ENCODE measurements at places on chromosomes 2 and 18.

- DNase-seq = no peak
Measured at GRCh38 chr2:216339456-216340279, 32.6 kb downstream of the MARCHF4 start.

DNA sequence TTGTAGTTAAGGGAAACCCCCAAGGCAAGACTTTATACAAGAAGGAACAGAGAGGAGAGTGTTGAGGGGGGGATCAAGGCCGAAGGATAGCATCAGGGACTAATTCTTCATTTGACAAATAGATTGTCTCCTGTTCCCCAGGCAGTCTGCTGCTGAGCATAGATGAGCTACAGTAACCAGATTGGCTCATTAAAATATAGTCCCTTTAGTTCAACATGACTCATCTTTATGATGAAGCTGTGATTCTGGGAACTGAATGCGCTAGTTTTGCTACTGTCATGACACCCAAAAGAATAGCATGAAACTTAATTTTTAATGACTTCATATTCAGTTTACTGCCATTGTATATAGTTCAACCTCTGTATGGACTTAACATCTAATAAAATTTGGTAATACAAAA lies 35.5 kb downstream of the TMEFF2 start:
- DNase-seq = no peak

- no peak for DNase-seq
Measured at GRCh38 chr18:46070815-46071652, 1.0 kb downstream of the PSTPIP2 start.

GRCh38 chr18:24022161-24022560 lies 7.6 kb downstream of the TTC39C start:
- no peak for DNase-seq

GRCh38 chr2:30113617-30114293 lies 33.1 kb upstream of the YPEL5 start:
- DNase-seq = no peak

GRCh38 chr18:13159579-13159978 lies 59.0 kb upstream of the LDLRAD4 start:
- DNase-seq = peak; percentile 63

- DNase-seq = no peak
Measured at GRCh38 chr18:55318951-55319441, 269.0 kb downstream of the TCF4 start.

- DNase-seq = no peak
Measured at GRCh38 chr18:23971666-23972230, 42.8 kb upstream of the TTC39C start.

GRCh38 chr2:235843591-235844395 lies 324.4 kb downstream of the GBX2 start:
- no peak for DNase-seq

DNA sequence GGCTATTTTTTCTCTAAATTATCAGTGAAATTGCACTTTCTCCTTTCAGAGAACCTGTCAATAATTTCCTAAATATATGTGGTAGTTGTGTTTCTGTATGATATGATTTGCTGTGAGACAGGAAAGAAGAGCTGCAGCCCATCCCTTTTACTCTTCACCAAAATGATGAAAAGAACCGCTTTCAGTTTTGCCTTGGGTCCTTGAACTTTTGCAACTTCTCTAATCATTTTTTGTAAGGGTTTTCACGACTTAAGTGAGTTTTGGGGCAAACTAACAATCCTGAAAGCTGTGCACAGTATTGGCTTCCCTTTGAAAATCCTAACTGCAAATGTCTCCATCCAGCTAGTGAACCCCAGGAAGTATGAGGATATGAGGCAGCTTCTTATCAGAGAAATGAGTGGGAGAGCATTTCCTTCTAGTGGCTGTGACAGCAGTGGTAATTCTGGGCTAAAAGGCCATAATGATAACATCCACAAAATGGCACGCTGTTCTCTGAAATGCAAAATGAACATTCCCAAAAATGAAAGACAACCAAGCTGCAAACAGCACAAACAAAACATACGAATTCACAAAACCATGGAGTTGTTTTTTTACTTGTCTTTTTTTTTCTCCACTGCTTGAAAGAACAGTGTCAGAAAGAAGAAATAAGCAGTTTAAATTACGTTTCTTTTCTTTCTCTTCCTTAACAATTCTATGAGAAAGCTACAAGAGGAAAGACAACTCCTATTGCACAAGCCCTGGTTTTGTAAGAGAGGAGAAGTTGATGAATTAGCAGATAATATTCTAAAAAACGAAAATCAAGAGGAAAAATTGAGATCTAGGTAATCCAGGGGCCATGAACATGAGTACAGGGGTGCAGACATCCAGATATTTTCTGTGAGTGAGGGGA lies 1291.6 kb upstream of the ZEB2 start:
- no peak for DNase-seq

Measured in iPS DF 6.9 (cell line).